ENCODE measurements at places on chromosomes 2 and 18. TPM values are rescaled to one million over a fixed set of nuclear protein-coding genes. Genes with fewer than 3 reads are reported as not detected.

RGPD3 gene
- total RNA-seq = 0.11 TPM

CD8B2 gene
- total RNA-seq = not detected

DNA sequence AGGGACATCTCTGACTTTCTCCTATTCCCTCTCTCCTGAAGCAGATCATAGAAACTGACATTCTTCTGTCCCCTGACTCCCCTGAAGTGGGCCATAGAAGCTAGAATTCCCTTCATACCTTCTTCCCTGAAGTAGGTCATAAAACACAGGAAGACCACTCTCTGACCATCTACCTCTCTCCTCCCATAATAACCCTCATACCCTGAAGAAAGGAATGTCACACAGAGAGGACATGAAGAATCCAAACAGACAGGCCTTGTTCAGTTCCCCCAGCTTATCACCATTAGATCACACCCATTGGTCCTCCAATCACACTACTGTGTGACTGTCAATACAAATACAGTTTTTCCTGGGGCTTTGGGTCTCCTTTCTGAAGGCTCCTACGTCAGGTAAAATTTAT is 347.1 kb downstream of the DLGAP1 start:
- DNase-seq = no peak

UNC80 gene
- not detected for total RNA-seq

- no peak for DNase-seq
These were observed 252.7 kb downstream of the ZEB2 start for GRCh38 chr2:144267239-144267638.

All from LHCN-M2 (cell line).